ENCODE measurements at places on chromosomes 5 and 9. TPM values are rescaled to one million over a fixed set of nuclear protein-coding genes. Genes with fewer than 3 reads are reported as not detected.

The ADCY2 gene
- 0.36 TPM for total RNA-seq

The TRIM7 gene
- 5.7 TPM for total RNA-seq

The LYRM7 gene
- total RNA-seq: 10.1 TPM

The PCDHGC5 gene
- total RNA-seq: 1.7 TPM

The FAM221B gene
- total RNA-seq: not detected

DNA sequence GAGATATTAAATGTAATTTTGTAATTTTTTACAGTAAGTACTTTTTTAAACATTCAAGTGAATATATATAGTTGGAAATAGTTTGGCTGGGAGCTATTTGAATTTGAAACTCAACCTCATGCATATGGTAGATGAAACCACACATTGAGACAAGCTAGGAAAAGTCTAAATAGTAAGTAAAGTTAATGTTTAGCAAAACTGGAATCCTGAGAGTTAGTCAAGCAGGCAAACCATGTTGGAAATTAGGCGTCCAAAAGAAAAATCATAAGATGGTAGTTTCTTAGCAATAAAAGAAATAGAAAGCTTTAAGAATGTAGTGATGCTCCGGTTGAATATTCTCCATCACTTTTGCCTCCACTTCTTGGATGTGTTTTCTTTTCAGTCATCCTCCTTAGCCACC lies 657.1 kb upstream of the CDH10 start:
- H3K27ac ChIP-seq: no peak overlapping the region
- no peak overlapping the region for H3K4me3 ChIP-seq
- peaks cover 2% of the 10 kb centered on the region for H3K27me3 ChIP-seq

DNA sequence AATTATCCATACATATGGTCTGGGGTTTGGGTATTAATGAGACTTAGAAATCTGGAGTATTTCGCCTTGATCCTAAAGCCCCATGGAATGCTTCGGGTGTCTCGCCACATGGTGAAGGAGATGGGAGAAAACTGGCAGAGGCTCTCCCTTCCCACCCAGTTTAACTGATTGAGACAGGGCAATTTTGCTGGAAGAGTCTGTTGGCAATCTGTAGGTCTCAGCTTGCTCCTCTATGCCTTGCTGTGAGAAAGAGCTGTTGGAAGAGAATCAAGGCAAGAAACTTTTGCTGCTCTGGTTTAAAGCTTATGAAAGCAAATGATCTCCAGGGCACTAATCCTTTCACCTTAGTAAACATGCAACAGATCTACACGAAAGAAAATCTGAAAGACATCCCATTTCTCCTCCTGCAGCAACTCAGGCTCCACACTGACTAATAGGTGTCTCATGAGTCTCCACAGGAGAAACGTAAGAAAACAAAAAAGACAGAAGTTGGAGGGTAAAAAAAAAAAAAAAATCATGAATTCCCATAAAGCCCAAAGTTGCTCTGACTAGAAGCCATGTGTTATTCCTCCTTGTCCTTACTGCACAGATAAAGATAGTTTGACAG lies 369.9 kb downstream of the EFNA5 start:
- H3K27ac ChIP-seq: no peak overlapping the region
- H3K4me1 ChIP-seq: peaks cover 3% of the 10 kb centered on the region
- DNase-seq: no peak

- peaks cover 16% of the 10 kb centered on the region for H3K4me1 ChIP-seq
- no peaks in the 10 kb centered on the region for H3K27me3 ChIP-seq
- no peak overlapping the region for H3K27ac ChIP-seq
- H3K4me3 ChIP-seq: no peak overlapping the region
- no peaks in the 10 kb centered on the region for H3K36me3 ChIP-seq
These were observed 27.3 kb downstream of the KIF2A start for GRCh38 chr5:62333250-62333794.

GRCh38 chr9:2414465-2414864 lies 207.1 kb upstream of the VLDLR start:
- no peak overlapping the region for H3K4me3 ChIP-seq
- H3K27me3 ChIP-seq: no peaks in the 10 kb centered on the region
- peaks cover 2% of the 10 kb centered on the region for H3K36me3 ChIP-seq
- H3K4me1 ChIP-seq: peaks cover 52% of the 10 kb centered on the region

DNA sequence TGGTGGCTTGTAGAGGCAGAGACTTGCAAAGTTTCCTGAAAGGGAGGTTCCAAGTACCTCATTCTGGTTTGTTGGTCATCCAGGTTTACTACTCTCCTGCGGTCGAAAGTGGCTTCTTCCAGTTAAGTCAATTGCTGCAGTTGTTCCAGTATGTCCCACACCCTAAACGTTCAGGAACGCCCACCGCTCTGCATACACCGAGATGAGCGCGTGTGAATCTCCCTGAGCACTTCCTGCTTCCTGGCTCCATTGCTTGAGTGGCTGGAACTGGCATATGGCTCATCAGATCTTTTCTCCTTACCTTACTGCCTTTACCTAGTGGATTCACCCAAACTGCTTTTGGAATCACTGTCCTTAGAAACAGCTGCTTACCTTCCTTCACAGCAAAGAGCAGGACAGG lies 59.1 kb upstream of the GLIS3 start:
- H3K27ac ChIP-seq: no peak overlapping the region
- peaks cover 6% of the 10 kb centered on the region for H3K4me1 ChIP-seq
- H3K27me3 ChIP-seq: peaks cover 4% of the 10 kb centered on the region
- no peaks in the 10 kb centered on the region for H3K36me3 ChIP-seq
- no peak for DNase-seq

- peaks cover 2% of the 10 kb centered on the region for H3K36me3 ChIP-seq
- no peak for DNase-seq
- peak overlapping the region; percentile 65 for H3K27ac ChIP-seq
These were observed 61.8 kb downstream of the PFDN1 start for GRCh38 chr5:140240987-140241706.

DNA sequence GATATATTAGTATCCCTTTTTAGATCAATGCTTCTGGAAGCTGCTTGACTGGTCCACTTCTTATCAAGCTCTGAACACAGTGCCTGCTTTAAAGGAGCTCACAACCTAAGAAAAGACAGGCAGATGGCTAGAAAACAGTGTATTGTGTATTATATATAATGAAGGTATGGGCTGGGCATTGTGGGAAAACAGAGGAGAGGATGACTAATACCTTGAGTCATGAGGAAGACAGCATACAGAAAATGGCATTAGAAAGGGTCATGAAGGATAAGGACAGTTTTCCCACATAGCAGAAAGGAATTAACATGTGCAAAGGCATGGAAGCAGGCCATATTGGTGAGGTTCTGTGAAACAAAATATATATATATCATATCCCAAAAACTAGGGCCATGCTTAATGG lies 309.6 kb downstream of the MLLT3 start:
- H3K4me1 ChIP-seq: peaks cover 46% of the 10 kb centered on the region
- peaks cover 2% of the 10 kb centered on the region for H3K27me3 ChIP-seq
- peak overlapping the region; percentile 70 for H3K27ac ChIP-seq
- no peak overlapping the region for H3K4me3 ChIP-seq
- H3K36me3 ChIP-seq: no peaks in the 10 kb centered on the region

GRCh38 chr5:137214446-137215189 lies 284.5 kb downstream of the SPOCK1 start:
- H3K36me3 ChIP-seq: no peaks in the 10 kb centered on the region
- H3K27ac ChIP-seq: no peak overlapping the region
- no peak for DNase-seq
- H3K4me1 ChIP-seq: peaks cover 29% of the 10 kb centered on the region
- H3K27me3 ChIP-seq: no peaks in the 10 kb centered on the region
- H3K4me3 ChIP-seq: no peak overlapping the region

GRCh38 chr5:134084570-134084969 lies 29.9 kb upstream of the TCF7 start:
- no peaks in the 10 kb centered on the region for H3K36me3 ChIP-seq
- H3K27ac ChIP-seq: no peak overlapping the region
- peaks cover 6% of the 10 kb centered on the region for H3K4me1 ChIP-seq
- no peak overlapping the region for H3K4me3 ChIP-seq
- H3K27me3 ChIP-seq: peaks cover 1% of the 10 kb centered on the region

- H3K27me3 ChIP-seq: no peaks in the 10 kb centered on the region
- no peak overlapping the region for H3K27ac ChIP-seq
- DNase-seq: no peak
- no peaks in the 10 kb centered on the region for H3K36me3 ChIP-seq
- no peak overlapping the region for H3K4me3 ChIP-seq
These were observed 338.6 kb downstream of the PTPRD start for GRCh38 chr9:10274175-10274574.

GRCh38 chr5:1162276-1162675 lies 39.1 kb upstream of the SLC6A19 start:
- H3K27me3 ChIP-seq: peaks cover 40% of the 10 kb centered on the region
- H3K27ac ChIP-seq: no peak overlapping the region
- H3K4me1 ChIP-seq: no peaks in the 10 kb centered on the region
- H3K36me3 ChIP-seq: no peaks in the 10 kb centered on the region

DNA sequence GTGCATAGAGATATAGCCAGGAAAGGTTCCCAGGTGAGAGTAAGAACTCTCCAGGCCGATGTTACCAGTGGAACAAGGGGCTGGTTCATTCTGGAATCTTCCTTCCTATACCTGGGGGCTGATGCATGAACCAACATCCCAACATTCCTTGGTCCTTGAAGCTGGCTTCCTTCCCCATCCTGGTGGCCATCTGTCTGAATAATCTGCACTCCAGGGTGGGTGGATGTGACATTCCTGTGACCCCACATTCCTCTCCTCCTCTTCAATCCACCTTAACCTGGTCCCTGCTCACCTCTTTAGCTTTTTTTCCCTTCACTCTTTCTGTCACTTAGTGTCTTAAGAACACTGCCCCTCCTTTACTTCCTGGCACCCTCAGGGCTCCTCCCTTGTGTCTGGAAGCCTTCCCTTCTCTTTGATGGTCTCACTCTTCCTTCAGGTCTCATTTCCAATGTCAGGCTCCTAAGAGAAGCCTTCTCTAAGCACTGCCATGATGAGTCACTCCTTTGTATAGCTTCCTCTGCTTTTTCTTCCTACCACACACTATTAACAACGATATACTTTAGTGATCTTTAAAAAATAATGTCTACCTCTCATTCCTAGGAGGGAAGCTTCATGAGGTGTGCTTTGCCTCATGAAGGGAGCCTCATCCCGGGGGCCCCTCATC lies 80.3 kb downstream of the BOD1 start:
- H3K36me3 ChIP-seq: no peaks in the 10 kb centered on the region
- no peak overlapping the region for H3K27ac ChIP-seq

GRCh38 chr5:150129813-150130492 lies 25.7 kb downstream of the PDGFRB start:
- H3K27ac ChIP-seq: peak overlapping the region; percentile 60
- no peak for DNase-seq
- H3K4me3 ChIP-seq: no peak overlapping the region
- H3K36me3 ChIP-seq: peaks cover 71% of the 10 kb centered on the region

- no peaks in the 10 kb centered on the region for H3K4me1 ChIP-seq
- H3K27me3 ChIP-seq: no peaks in the 10 kb centered on the region
- no peaks in the 10 kb centered on the region for H3K36me3 ChIP-seq
- H3K27ac ChIP-seq: no peak overlapping the region
These were observed 60.0 kb upstream of the TUT7 start for GRCh38 chr9:86413971-86414880.
